ENCODE measurements at places on chromosomes 5 and 9.

- DNase-seq: no peak
Observed at GRCh38 chr9:5617749-5618148, 11.2 kb upstream of the RIC1 start.

- no peak for DNase-seq
Observed at GRCh38 chr9:2601785-2602378, 19.7 kb upstream of the VLDLR start.

- DNase-seq: no peak
Observed at GRCh38 chr5:104189031-104189430, 626.4 kb upstream of the NUDT12 start.

- DNase-seq: no peak
Observed at GRCh38 chr5:79186021-79186420, 49.9 kb upstream of the JMY start.

DNA sequence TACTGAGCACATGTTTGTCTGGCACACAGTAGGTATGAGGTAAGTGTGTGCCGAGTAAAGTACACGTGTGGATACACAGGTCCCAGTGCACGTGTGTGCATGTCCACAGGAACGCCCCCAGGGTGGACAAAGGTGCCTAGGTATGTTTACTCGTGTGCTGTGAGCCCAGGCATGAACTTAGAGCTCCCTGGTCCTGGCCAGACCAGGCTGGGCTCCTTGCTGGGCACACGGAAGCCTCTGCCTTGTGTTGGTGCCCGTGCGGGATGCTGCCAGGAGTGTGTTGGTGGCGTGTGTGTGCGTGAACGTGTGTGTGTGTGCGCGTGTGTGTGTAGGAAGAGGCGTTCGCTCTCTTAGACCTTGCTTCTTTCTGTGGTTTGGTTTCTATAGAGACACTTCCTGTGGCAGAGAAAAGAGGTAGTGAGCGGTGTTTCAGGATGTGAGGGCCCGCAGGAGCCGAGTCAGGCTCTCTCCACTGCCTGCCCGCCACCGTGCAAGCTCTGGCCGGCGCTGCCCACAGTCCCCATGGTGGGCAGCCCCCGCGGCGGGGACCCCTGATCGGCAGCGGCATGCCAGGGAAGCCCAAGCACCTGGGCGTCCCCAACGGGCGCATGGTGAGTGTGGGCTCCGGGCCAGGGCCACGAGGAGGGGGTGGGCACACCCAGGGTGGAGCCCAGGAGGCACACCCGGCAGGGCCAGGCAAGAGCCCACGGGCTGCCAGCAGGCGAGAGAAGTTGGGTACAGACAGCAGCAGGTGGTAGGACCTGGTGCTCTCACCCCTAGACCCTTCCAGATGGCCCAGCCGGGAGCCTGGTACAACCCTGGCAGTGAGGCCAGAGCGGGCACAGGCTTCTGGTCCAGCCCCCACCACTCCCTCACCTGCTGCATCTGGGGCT is at the start of gene RGS14:
TSS of gene RGS14 (plus strand) at position 466 of the 893 bp plus-strand sequence. CDS start at position 567, 101 bp downstream.
- DNase-seq: peak; percentile 41

- DNase-seq: no peak
Observed at GRCh38 chr9:76358628-76359280, 35.5 kb downstream of the RFK start.

- no peak for DNase-seq
Observed at GRCh38 chr9:127977009-127977883, 3.5 kb downstream of the EEIG1 start.

Measured in stimulated activated CD4-positive, alpha-beta T cell treated with anti-CD3 and anti-CD28 coated beads, Interleukin-12 subunit alpha, Interleukin-12 subunit beta, amount 100 ng/mL, for 4 hours (primary cell).